ENCODE measurements at places on chromosomes 6 and 20.
A peak's percentile ranks its signal among the peaks of the same experiment; 100 is the strongest.

- no peak for DNase-seq
Measured at GRCh38 chr6:169406804-169407203, 153.2 kb upstream of the THBS2 start.

DNA sequence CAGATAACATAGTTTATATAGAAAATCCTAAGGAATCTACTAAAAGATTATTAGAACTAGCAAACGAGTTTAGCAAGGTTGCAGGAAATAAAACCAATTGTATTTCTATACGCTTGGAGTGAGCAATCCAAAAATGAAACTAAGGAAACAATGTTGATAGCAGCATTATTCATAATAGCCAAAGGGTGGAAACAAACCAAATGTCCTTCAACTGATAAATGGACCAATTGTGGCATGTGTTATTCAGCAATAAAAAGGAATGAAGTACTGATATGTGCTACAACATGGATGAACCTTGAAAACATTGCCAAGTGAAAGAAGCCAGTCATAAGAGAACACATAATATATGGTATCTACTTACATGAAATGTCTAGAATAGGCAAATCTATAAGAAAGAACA, 101.0 kb upstream of the VSTM2L start:
- DNase-seq: no peak

- DNase-seq: no peak
Measured at GRCh38 chr20:62227591-62227976, 7.5 kb upstream of the HRH3 start.

DNA sequence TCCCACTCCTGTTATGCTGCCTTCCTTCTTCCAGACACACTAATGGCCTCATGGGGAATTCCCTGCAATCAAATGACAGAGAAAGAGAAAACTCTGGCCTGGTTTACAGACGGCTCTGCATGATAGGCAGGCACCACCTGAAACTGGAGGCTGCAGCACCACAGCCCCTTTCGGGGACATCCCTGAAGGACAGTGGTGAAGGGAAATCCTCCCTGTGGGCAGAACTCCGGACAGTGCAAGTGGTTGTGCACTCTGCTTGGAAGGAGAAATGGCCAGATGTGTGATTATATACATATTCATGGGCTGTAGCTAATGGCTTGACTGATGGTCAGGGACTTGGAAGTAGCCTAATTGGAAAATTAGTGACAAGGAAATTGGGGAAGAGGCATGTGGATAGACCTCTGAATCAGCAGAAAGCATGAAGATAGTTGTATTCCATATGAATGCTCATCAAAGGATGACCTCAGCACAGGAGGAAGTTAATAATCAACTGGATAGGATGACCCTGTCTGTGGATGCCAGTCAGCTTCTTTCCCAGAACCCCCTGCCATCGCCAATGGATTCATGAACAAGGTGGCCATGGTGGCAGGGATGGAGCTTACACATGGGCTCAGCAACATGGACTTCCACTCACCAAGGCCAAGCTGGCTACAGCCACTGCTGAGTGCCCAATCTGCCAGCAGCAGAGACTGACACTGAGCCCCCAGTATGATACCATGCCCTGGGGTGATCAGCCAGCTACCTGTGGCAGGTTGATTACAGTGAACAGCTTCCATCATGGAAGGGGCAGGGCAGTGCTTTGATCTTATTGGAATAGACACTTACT, 44.5 kb upstream of the VSX1 start:
- no peak for DNase-seq

- DNase-seq: peak; percentile 2
Measured at GRCh38 chr6:3031857-3032640, 32.4 kb downstream of the NQO2 start.

GRCh38 chr20:42340368-42340767, 722.2 kb upstream of the CHD6 start:
- DNase-seq: no peak

GRCh38 chr20:63819224-63819921, 11.7 kb downstream of the ZBTB46 start:
- DNase-seq: no peak

DNA sequence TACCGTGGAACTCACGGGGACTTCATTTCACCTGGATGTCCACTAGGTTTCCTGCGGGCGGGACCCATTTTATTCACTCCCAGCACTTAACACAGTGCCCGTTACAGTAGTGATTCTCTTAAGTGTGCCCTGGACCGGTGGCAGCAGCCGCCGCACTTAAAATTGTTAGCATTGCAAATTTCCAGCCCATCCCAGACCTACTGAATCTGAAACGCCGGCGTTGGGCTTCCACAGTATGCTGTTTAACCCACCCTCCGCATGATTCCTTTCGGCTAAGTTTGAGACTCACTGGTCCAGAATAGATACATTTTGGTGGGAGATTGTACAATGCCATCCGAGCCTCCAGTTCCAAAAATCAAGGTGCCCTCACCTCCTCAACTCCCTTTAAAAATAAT, 967 bp downstream of the SMPDL3A start:
- DNase-seq: peak; percentile 80

GRCh38 chr20:33400812-33401183, 521 bp downstream of the CDK5RAP1 start:
- peak; percentile 36 for DNase-seq

- DNase-seq: no peak
Measured at GRCh38 chr6:56087421-56087820, 160.0 kb downstream of the COL21A1 start.

DNA sequence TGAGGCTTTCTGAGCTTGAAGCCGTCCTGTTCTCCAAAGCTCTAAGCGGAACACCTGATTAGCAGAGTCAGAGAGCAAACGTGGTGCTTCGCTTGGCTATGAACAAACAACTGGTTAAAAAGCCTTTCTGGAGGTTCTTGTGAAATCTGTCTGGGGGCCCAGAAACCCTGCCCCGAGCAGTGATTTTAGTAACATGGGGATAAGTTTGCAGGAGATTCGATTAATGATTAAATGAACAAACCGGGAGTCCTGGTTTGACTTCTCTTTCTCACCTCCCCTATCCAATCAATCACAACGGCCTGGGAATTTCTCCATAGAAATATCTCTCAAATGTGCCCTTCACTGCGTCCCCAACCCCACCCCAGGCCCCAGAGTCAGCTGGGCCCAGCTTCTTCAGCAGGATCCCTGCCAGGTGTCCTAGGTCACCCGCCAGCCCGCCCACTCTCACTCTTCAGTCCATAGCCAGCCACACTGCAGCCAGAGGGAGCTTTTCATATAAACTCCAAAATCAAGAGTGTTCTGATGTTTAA, 43.6 kb downstream of the ZDHHC14 start:
- DNase-seq: no peak

GRCh38 chr6:69609836-69610472, 186.9 kb downstream of the LMBRD1 start:
- DNase-seq: no peak

DNA sequence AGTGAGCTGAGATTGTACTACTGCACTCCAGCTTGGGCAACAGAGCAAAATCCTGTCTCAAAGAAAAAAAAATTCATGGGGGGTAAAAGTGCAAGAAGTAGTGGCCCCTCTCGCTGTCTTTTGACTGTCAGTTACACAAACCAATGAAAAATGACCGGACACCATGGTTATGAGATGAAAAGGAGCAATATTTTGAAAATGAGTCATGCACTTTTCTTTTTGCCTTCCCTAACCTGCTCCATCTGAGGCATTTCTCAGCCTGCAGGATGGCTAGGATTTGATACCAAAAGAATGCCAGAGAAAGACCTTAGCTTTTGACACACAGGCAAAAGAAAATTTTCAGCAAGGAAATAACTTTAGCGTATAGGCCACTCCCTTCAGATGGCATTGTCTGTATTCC, 181.7 kb upstream of the ARID1B start:
- no peak for DNase-seq

DNA sequence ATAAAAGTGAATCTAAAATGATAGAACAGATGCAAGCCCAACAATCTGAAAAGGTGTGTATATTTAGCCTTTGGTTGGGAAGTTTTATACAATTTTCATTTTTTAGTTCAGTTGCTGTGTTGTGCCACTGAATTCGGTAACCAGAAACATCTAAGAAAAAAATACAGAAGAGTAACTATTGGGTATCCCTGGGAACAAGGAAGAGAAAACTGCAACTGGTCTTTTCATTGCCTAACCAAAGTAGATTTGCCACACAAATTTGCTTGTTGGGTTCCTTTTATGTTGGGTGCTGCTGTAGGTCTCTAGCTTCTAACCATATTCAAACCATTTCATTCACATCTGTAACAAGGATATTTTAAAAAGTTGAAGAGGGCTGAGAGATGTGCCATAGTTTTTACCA, 2.8 kb upstream of the TMEM30A start:
- peak; percentile 59 for DNase-seq
